ENCODE measurements at places on chromosomes 2 and 18.

- no peak for DNase-seq
Observed at GRCh38 chr2:6576302-6576701, 289.4 kb downstream of the CMPK2 start.

- no peak for DNase-seq
Observed at GRCh38 chr18:73945130-73945792, 202.4 kb downstream of the FBXO15 start.

DNA sequence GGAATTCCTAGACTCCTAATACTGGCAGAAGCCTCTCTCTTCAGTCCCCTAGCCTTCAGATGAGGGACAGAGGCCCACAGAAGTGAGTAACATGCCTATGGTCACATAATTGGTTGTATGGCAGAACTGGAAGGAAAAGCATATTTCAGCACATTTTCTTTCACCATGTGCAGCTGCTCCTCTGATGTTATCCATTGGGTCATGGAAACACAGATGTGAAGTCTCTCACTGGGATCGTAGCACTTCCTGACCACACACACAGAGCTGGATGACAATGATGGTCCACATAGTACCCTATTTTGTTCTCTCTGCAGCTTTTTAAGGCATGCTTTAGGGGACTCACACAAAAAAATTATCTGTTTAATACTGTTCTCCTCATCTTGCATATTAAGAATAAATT lies 24.5 kb downstream of the MYO3B start:
- no peak for DNase-seq

- DNase-seq = no peak
Observed at GRCh38 chr2:69491864-69492263, 54.6 kb upstream of the NFU1 start.

DNA sequence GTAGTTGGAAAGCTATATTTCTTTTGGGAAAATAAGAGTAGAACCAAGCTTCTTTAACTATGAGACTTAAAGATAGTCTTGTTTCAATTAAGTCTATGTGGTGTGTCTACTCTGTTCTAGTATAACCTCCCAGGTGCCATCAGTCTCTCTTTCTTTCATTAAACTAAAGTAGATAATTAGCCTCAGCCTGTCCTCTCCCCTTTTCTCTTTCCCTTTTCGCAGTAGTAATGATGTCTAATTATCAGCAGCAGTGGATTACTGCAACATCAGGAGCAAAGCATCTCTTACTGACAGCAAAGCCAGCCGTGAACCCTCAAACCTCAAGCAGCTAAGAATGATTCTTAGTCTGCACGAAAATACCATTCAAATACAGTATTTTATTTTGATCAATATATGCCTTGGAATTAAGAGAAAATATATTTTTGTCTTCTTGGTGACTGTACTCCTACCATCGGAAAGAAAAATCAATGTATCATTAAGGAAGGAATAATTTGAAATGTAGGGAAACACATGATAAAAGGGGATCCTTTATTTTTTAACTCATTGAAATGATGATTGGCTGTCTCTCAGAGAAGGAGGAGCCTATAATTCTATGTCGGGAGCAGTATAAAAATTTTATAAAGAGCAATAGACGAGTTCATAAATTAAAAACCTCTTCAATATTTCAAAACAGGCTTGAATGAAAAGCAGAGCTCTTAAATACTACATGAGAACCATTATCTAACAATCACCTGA lies 4.5 kb downstream of the NOL4 start:
- no peak for DNase-seq

GRCh38 chr2:208892203-208892602 lies 485.6 kb downstream of the PTH2R start:
- no peak for DNase-seq

GRCh38 chr2:157336137-157337010 lies 10.8 kb upstream of the ERMN start:
- DNase-seq = no peak

- DNase-seq = no peak
Observed at GRCh38 chr2:39524756-39525635, 87.9 kb upstream of the MAP4K3 start.

GRCh38 chr2:95056044-95056443 lies 30.5 kb downstream of the MAL start:
- DNase-seq = no peak

GRCh38 chr2:145674705-145675104 lies 1154.8 kb upstream of the ZEB2 start:
- no peak for DNase-seq

GRCh38 chr2:97267411-97268074 lies 154.6 kb downstream of the ANKRD36 start:
- no peak for DNase-seq

DNA sequence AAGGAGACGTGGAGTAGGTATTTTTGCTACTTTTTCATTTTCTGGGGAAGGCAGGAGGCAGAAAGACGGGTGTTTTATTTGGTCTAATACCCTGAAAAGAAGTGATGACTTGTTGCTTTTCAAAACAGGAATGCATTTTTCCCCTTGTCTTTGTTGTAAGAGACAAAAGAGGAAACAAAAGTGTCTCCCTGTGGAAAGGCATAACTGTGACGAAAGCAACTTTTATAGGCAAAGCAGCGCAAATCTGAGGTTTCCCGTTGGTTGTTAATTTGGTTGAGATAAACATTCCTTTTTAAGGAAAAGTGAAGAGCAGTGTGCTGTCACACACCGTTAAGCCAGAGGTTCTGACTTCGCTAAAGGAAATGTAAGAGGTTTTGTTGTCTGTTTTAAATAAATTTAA lies 3.4 kb downstream of the FZD7 start:
- no peak for DNase-seq

DNA sequence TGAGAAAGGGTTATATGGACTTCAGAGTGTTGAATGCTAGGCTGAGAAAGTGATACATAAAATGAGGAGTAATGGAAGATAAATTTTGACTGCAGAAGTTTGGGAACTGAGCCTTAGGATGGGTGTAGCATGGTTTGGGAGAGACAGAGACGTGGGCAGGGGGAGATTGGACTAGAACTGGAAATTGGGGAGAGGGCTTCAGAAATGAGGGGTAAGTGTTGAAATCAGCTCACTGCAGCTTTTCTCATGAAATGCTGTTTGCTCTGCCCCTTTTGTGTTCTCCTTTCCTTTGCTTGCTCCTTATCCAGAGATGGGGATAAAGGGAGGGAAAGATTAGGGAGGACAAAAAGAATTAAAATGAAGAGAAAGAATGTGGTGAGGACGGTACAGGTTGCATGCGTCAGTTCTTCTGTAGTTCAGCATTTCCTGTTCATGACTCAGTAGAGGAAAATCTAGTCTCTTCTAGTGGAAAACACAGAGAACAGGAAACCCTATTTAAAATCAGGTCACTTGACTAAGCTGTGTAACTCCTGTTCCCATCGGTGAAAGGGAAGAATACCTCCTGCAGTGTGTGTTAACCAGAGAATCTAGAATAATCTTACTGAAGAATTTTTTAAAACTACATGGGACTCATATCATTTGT lies 105.6 kb downstream of the CRIM1 start:
- DNase-seq = no peak

DNA sequence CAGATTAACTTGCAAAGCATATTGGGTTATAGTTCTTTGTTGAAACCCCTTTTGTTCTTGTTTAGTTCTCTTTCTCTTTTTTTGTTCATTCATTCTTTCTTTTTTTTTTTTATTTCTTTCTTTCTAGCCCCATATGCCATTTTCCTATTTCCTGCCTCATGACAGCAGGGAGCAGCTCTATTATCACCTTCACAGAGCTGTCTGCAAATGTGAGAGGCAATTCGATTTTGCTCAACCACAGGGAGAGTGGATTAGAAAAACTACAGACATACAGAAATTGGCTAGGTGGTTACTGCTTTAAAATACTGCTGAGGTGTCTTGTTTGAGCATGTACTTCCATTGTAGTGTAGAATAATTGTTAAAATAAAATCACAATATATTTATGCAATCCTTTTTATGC lies 44.2 kb upstream of the TBR1 start:
- DNase-seq = no peak

- no peak for DNase-seq
Observed at GRCh38 chr2:55763721-55764120, 70.1 kb upstream of the PNPT1 start.

DNA sequence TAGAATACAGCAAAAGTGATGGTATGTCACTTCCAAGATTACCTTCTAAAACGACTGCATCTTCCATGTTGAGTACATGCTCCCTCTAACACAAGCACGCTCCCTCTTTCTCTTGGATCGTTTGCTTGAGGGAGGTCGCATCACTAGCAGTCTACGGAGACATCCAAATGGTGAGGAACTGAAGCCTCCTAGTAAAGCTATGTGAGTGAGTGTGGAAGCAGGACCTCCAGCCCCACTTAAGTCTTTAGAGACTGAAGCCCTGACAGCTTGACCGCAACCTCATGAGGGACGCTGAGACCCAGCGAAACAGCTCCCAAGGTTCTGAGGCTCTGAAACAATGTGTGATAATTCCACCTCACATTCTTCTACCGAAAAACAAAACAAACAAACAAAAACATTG lies 486.7 kb upstream of the GCFC2 start:
- DNase-seq = no peak

GRCh38 chr18:59990121-59990823 lies 90.5 kb downstream of the PMAIP1 start:
- DNase-seq = no peak

- DNase-seq = no peak
Observed at GRCh38 chr2:235398321-235398720, 95.5 kb upstream of the AGAP1 start.

GRCh38 chr2:180583441-180584140 lies 396.8 kb upstream of the UBE2E3 start:
- DNase-seq = no peak

GRCh38 chr2:68726608-68727367 lies 7.8 kb upstream of the ARHGAP25 start:
- DNase-seq = no peak

GRCh38 chr18:60421356-60422118 lies 49.0 kb upstream of the MC4R start:
- no peak for DNase-seq

DNA sequence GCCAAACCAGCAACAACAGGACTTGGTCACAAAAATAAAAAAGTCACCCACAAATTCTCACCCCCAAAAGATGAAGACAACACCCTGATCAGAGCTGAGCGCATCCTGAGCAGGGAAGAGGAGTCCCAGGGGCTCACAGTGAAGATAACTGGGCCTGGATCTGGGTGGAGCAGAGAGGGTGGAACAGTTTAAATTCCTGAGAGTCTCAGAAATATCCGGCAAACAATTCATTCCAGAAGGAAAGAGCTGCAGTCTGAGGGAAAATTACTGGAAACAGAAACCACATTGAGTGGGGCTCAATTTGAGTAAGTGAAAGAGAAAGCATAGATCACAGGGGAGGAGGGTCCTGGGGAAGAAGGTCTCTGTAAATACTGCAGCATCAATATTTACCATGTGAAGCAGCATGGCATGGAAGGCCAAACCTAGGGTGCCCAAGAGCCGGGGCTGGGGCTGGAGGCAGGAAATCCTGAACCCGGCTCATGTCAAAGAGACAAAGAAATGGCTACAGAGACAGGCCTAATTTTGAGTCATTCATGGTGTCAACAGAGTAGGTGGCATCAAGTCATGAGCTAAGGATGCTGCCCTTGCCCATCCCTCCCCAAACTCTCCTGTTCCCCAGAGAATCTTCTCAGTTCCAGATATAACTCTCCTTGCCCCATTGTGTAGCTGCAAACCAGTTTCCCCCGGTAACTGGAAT lies 61.4 kb upstream of the ZBTB7C start:
- DNase-seq = no peak

- DNase-seq = no peak
Observed at GRCh38 chr2:127986548-127987079, 41.2 kb downstream of the SAP130 start.

GRCh38 chr2:208280234-208280633 lies 14.2 kb downstream of the PIKFYVE start:
- no peak for DNase-seq

All from D721Med (cell line).